Activated CD4-positive, alpha-beta T cell treated with anti-CD3 and anti-CD28 coated beads for 4 hours (primary cell): ENCODE measurements at places on chromosomes 4 and X.

- DNase-seq, result no peak
These were observed 56.7 kb upstream of the FGFBP2 start for GRCh38 chr4:16019649-16020048.

DNA sequence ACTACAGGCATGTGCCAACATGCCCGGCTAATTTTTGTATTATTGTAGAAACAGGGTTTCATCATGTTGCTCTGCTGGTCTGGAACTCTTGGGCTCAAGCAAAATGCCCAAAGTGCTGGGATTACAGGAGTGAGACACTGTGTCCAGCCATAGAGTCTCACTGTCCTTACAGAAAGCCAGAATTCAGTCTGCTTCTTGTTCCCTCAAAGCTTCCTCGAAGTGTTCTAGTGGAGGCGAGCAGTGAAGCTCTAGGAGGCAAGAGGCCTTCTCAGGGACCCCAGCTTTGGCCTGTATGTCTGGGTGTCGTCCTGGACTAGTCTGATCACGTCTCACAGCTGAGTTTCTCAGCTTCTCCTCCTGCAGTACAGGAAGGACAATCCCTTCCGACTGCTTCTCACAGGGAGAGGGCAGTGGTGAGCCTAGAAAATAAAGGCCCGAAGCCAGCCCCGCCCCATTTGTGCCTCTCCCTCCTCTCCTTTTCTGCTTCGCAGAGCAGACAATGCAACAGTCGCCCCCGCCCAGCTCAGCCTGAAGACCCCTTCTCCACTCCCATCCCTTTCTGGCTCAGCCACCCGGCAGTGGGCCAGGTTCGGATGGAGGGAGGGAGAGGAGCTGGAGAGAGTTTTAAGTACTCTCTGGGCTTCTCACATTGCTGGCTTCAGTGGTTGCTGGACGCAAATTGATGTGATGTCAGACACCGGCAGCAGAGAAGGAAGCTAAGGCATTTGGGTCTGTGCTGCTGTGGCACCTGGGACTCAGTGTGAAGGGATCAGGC is 11.1 kb upstream of the FAM3A start:
- DNase-seq, result peak; percentile 53

GRCh38 chr4:150561143-150561737 is 20.7 kb upstream of the MAB21L2 start:
- DNase-seq, result no peak

DNA sequence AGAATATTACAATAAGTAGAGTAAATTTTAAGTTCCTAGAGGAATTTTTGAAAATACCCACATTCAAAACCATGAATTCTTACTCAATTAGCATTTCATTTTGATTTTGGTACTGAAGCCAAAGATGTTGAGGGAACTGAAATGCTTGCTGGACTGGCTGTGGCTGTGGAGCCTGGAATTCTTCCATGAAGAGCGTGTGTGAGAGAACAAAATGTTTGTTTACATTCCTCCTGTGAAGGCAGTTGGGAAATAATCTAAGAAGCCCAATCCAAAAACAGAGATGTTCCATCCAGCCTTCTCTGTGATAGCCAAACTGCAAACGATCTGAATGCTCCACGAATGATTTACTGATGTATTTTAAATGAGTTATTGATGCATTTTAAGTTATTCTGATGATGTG is 3.8 kb upstream of the ADH1B start:
- DNase-seq, result no peak

DNA sequence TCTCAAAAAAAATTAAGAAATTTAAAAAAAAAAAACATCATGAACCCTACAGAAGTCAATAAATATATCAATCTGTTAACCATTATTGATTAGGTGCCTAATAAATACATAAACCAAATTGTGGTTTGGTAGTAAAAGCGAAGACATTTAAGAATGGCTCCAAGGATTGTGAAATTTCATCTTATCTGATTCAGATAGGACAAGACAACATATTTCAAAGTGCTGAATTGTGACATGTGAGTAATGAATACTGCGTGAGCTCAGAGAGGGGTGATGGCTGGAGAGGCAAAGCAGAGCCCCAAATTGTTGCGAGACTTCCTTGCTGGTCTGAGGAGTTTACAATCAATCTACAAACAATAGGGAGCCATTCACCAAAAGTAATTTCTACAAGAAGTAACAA is 8.2 kb downstream of the AMBN start:
- no peak for DNase-seq

DNA sequence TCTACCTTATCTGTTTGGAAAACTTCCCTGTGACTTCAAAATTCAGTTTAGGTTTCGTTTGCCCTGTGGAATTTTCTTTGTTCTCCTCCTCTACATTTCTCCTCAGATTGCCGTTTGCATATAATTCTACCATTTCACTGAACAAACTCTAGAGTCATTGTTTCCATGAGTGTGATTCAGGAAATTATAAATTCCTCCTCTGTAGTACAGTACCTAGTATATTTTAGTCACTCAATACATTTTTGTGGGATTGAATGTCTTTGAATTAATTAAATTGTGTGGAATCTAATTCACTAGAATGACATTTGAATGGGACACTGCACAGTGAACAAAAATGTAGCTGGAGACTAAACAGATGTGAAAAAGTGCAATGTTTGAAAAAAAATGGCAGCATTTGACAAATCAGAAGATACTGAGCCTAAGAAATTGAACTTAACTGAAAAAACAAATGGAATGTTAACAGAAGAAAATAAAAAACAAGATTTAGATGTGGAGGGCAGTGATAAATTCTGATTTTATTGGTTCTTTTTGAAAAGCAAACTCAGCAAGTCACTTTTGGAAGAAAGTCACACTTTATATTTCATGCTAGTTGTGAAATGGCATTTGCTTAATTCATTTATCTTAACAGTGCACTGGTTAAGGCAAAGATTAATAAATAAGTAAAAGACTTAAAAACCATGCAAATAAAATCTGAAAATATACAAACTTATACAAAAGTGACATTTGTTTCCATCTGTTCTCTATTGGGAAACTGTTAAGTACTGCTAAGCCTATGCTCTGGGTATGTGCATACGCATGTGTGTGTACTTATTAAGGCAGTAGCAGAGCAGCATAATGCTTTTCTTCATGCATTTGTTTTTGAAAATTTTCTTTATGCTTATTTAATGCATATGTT is 512.3 kb downstream of the FAT4 start:
- no peak for DNase-seq

- peak; percentile 18 for DNase-seq
These were observed 60.4 kb upstream of the TAF9B start for GRCh38 chrX:78199851-78200250.

GRCh38 chr4:84547211-84547610 is 35.7 kb upstream of the CDS1 start:
- DNase-seq, result no peak
